NCI-H345 (cell line): ENCODE measurements at places on chromosomes 7 and 10.

GRCh38 chr10:96758423-96758822 lies 38.1 kb upstream of the PIK3AP1 start:
- no peak for DNase-seq

- no peak for DNase-seq
Observed at GRCh38 chr10:114500643-114501042, 96.3 kb upstream of the AFAP1L2 start.

DNA sequence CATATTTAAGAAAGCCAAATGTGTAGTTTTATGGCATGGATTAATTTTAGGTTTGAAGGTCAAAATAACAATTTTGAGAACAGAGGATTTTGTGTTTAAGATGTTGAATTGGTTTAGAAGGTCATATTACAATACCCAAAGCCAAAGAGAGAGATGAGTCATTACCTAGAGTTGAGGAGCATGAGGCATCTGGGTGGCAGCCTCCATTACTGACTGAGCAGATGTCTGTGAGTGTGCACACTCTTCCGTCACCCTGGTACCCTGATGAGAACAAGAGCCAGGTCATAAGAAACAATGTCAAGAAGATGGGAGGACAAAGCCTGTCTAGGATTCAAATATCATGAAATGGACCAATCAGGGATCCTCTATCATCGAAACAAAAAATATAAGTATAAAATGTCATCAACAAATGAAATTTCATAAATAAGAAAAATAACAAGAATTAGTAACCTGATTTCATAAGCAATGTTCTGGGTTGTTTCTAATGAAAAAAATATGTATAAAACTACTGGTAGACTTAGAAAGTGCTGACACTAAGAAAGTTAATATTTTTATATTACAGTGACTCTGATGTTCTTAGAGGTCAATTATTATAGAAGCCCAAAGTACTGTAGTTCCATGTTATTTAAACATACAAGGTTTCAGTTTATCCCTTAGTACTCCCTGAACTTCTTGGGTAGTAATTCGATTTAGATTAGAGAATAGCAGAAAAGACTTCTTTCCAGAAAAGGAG lies 20.0 kb downstream of the CUBN start:
- no peak for DNase-seq

- DNase-seq = no peak
Observed at GRCh38 chr7:72023926-72024325, 388.2 kb downstream of the CALN1 start.

DNA sequence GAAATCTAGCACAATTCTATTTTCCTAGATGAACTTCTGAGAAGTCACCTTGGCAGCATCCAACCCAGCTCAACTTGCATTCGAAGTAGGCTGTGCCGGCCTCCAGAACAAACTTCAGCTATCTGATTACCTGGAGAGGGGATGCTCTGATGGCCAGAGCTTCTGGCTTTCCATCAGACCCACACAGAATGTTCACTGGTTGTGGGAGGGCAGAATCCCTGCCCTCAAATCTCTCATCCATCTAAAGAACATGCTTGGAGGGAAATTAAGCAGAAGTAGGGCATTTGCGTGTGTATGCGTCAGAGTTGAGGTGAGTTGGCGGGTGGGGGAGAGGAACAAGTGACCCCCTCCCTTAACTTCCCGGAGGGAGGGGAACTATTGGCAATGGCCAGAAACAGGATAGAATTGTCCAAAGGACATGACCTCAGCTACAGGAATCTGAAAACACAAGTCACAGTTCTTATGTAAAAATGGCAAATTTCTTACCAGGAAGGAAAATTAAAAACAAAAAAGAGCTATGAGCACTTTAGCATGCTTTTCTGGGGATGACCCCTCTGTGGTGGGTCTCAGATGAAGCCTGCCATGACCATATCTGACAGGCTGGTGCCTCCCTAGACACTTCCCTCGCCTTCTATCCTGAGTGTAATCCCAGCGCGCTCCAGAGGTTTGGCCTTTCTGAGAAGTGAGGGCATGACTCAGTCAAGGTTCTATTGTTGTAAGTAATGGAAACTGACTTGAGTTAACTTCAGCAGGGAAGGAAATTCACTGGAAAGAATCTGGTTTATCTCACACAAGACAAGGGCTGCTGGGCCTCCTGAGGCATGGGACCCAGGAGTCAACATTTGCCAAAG lies 278.8 kb downstream of the RPS24 start:
- no peak for DNase-seq

DNA sequence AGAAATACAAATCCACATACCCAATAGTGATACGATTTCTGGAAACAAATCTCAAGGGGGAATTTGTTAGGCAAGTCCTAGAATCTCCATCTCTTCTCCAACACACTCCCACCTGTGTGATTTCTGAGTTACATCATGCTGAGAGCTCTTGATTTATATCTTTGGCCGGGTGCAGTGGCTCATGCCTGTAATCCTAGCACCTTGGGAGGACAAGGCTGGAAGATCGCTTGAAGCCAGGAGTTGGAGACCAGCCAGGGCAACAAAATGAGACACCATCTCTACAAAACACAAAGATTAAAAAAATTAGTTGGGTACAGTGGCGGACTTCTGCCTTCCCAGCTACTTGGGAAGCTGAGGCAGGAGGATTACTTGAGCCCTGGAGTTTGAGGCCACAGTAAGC lies 1.5 kb upstream of the MTPN start:
- DNase-seq = no peak
